Tracheal epithelial cell (primary cell): ENCODE measurements at places on chromosomes 12 and 14. TPM values are rescaled to one million over a fixed set of nuclear protein-coding genes. Genes with fewer than 3 reads are reported as not detected.

The GALNT9 gene
- total RNA-seq = not detected in 2 replicates

The TRHDE gene
- total RNA-seq = 2.7 TPM in 1 of 2 replicates, not detected in the other

The ZNF84 gene
- total RNA-seq = 15.3 and 22.2 TPM in 2 replicates

The PNN gene
- total RNA-seq = 10.4 and 10.9 TPM in 2 replicates

The PLBD1 gene
- total RNA-seq = 2.8 and 3.1 TPM in 2 replicates

The FAIM2 gene
- total RNA-seq = not detected in 2 replicates

The GARIN6 gene
- total RNA-seq = not detected in 2 replicates

The SERPINA9 gene
- not detected in 2 replicates for total RNA-seq

The GPR162 gene
- 0.72 TPM in 1 of 2 replicates, not detected in the other for total RNA-seq

The STXBP6 gene
- 0.21 TPM in 1 of 2 replicates, not detected in the other for total RNA-seq

The DNAAF2 gene
- 15.9 and 16.8 TPM in 2 replicates for total RNA-seq

The GLS2 gene
- total RNA-seq = 3.1 and 11.3 TPM in 2 replicates

The NXPH4 gene
- total RNA-seq = 1.9 and 3.8 TPM in 2 replicates

The FITM1 gene
- total RNA-seq = under 0.01 and 0.24 TPM in 2 replicates

The RPL10L gene
- not detected in 2 replicates for total RNA-seq

The NINJ2 gene
- 0.48 and 1.3 TPM in 2 replicates for total RNA-seq

The SLC16A7 gene
- total RNA-seq = 6.7 and 13.9 TPM in 2 replicates

The CFAP251 gene
- 16.4 and 21.5 TPM in 2 replicates for total RNA-seq

The PLCZ1 gene
- not detected in 2 replicates for total RNA-seq

The KRT80 gene
- total RNA-seq = 8.3 and 11.8 TPM in 2 replicates

The ANO2 gene
- total RNA-seq = 0.85 TPM in 1 of 2 replicates, not detected in the other

The TMPO gene
- 56.1 and 81.6 TPM in 2 replicates for total RNA-seq

The KCNK13 gene
- 0.24 TPM in 1 of 2 replicates, not detected in the other for total RNA-seq

The CIROP gene
- not detected in 2 replicates for total RNA-seq

The GNPNAT1 gene
- 34.2 and 58.2 TPM in 2 replicates for total RNA-seq

The SLC2A14 gene
- total RNA-seq = under 0.01 TPM in 1 of 2 replicates, not detected in the other

The IL31 gene
- total RNA-seq = not detected in 2 replicates
